Left ventricle myocardium inferior (tissue), 1 donor: ENCODE measurements at places on chromosomes 4 and X.

- no peak for DNase-seq
These were observed 528 bp upstream of the SNCA start for GRCh38 chr4:89837385-89837992.

DNA sequence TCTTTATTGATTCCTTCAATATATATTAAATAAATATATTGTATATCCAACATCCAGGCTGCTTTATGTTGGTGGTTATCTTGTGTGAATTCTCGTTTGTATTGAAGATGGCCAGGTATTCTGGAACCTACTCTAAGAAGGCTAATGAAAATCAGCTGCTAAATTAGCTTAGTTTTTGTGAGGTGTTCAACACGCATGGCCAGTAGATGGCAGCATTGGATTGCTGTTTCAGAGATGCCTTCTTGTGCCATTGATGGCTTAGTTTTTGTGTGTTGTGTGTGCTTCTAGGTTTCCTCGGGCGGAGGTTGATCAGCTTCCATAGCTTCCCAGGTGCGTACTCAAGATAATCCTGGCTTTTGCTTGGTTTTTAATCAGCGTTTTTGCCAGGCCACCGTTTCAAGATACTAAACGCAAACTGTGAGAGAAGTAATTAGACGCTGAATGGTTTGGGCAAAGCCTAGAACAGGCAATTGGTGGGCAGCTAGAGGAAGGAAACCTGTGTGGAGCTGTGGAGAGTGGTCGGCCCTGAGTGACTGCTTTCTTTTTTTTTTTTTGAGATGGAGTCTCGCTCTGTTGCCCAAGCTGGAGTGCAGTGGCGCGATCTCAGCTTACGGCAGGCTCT, 15.1 kb downstream of the NOCT start:
- DNase-seq, result peak; percentile 40

GRCh38 chr4:58138786-58139668, 1028.8 kb upstream of the IGFBP7 start:
- no peak for DNase-seq

- no peak for DNase-seq
These were observed 85.4 kb downstream of the PHKA2 start for GRCh38 chrX:18898492-18898891.

GRCh38 chr4:123819362-123820035, 422.9 kb downstream of the SPRY1 start:
- DNase-seq, result no peak

- DNase-seq, result no peak
These were observed 161.5 kb upstream of the GATB start for GRCh38 chr4:151922306-151922705.

DNA sequence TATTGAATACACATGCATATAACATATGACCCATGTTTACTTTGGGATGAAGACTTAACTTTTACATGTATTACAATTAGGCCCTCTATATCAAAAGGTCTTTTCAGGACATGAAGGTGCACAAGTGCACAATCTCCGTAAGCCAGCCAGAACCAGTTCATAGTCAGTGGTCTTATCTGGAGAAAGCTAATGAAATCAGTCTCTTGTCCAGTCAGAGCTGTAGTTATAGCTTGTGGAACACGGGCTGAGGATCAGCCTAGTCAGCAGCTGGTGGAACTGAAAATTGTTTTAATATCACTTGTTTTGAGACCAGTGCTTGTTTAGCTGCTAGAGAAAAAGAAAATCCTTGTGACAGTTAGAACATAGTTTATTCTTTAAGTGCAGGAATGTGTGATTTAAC, 197.9 kb downstream of the IL13RA2 start:
- DNase-seq, result no peak

- DNase-seq, result no peak
These were observed 8.3 kb upstream of the CD40LG start for GRCh38 chrX:136639506-136640176.

GRCh38 chrX:122512561-122513072, 671.5 kb upstream of the GRIA3 start:
- DNase-seq, result no peak

GRCh38 chrX:31609130-31609529, 537.3 kb upstream of the FTHL17 start:
- DNase-seq, result no peak

- DNase-seq, result no peak
These were observed 290.2 kb downstream of the FBXW7 start for GRCh38 chr4:152245680-152246079.

DNA sequence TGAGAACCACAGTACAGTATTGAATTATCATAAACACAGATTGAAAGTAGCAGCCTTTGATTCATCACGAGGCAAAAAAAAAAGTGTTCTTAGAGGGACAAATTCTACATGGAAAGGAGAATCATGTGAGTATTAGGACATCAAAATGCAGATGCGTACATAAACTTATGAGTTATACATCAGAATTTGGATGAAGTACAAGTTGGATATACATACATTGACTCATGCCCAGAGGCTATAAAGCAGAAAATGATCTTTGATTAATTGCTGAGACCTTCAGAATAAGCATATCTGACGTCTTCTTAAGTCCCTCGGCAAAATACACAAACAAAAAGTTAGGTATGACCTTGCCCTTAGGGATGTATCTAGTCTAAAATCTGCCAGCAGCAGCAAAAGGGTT, 206.4 kb downstream of the LDB2 start:
- no peak for DNase-seq

GRCh38 chr4:99395595-99396364, 39.4 kb downstream of the ADH7 start:
- DNase-seq, result no peak

DNA sequence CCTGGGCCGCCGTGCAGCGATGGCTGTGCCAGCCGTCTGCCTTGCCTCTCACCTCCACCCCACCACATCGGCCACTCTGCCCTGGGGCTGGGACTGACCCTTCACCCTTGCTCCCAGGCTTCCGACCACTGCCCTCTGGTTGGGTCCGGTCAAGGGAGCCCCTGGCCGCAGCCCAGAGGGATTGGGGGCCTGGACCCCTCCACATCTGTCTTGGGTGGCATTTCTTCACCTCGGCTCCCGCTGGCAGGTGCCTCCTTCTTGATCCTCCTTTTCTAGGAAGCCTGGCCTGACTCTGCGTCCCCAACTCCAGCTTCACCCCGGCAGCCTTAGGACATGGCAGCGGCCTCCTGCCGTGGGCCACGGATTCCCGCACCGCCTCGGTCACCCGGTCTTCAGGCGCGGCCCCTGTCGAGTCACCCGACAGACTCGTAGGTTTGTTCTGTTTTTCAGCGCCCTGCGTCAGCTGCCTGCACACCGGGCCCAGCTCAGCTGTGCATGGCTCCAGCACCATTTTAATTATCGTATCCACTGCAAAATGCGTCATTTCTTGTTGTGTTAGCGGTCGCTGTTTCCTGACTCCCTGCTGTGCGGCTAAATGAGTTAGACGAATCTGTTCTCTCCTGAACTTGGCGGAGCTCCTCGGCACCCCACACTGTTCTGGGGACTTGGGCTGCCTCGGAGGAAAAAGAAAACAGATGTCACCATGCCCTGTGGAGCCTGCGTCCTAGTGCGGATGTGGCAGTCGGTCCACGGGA, 124.0 kb downstream of the FAM53A start:
- DNase-seq, result no peak

DNA sequence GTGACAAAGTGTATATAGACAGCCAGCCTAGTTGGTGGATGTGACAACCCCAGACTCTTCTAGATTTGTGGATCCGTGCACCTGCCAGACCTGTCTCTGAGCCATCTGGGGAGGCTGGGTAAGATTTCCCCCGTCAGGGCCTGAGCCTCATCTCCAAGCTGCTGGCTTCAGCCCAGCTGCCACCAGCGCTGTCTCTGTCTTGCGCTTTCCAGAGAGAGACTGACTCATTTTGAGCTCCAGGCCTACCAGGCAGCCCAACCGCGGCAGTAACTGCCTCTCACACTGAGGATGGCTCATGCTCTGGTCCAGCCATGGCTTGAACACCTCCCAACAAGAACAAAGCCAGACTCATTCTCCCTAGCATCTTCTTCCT, 26.4 kb downstream of the NOP14 start:
- peak; percentile 13 for DNase-seq

- DNase-seq, result peak; percentile 92
These were observed at the start of gene MID1IP1 for GRCh38 chrX:38800981-38801845. MID1IP1 (plus strand) TSS chrX:38801459; CDS start chrX:38804947, 3,488 bp downstream.

- DNase-seq, result no peak
These were observed 180.2 kb upstream of the TET2 start for GRCh38 chr4:104966349-104967033.

DNA sequence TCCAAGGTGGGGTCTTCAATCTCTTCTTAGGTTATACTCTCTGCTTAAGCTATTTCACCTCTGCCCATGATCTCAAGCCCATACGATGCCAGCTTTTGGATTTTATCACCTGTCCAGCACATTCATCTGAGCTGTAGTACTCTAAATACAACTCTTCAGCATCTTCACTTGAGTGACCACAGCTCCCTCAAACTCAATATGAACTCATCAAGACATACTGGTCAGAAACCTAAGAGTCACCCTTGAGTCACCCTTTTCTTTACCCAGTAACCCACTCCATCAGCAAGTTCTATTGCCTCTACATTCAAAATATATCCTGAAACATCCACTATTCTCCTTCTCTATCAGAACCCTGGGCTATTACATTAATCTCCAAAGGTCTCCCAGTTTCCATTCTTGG, 69.4 kb downstream of the DCHS2 start:
- DNase-seq, result no peak

- DNase-seq, result no peak
These were observed 584.6 kb downstream of the GABRG1 start for GRCh38 chr4:45539142-45539814.

- DNase-seq, result no peak
These were observed 1293.4 kb downstream of the ARAP2 start for GRCh38 chr4:34950926-34951325.

DNA sequence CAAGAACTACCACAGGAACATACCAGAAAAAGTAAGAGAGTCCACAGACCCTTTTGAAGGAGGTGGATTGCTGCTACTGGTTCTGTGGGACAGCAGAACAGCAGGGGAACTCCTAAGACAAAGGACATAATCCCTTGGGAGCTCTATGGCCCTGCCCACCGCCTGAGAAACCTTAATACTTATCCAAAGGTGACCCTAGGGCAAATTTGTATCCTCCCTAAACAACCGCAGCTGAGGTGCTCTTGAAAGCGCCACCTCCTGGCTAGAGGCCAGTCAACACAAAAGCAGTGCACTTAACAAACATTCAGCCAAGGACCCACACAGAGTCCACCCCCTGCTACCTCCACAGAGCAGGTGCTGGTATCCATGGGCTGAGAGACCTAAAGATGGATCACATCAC, 136.8 kb downstream of the ADAM29 start:
- DNase-seq, result no peak

GRCh38 chrX:126701380-126701779, 118.1 kb upstream of the PRR32 start:
- DNase-seq, result no peak

- DNase-seq, result no peak
These were observed 39.4 kb downstream of the ERVMER34-1 start for GRCh38 chr4:52711834-52712250.

- DNase-seq, result no peak
These were observed 57.5 kb upstream of the SCOC start for GRCh38 chr4:140315970-140316369.

DNA sequence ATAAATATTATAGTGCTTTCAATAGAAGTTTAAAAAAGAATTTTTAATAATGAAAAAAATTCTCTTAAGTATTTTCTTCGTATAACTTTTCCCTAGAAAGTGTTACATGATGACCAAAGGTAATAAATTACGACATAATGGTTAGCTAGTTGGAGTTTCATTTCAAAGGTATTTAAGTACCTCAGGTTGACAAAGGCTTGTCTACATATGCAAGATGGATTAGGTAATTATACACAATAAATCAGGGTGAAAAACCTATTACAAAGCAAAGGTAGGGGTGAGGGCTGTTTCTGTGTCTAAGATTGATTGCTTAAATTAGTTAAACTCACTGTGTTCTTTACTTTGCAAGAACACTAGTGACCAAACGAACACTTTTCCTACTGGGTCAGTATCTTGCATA, 508.5 kb upstream of the FAT1 start:
- DNase-seq, result no peak

GRCh38 chr4:147864607-147865006, 132.7 kb downstream of the ARHGAP10 start:
- no peak for DNase-seq

DNA sequence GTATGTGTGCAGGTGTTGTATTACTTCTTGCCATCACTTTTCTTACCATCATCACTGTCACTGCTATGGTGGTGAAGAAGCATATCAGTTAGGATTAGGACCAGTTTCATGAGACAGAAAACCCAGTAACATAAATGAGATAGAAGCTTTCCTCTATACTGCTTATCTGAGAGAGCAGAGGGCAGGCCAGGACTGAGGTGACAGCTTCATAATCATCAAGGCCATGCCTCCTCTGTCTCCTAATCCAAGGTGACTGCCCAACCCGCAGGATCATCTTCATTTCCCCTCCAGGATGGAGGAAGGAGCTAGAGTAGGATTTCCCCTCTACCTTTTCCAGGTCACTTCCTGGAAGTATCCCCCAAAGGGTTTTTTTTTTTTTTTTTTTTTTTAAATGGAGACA, 35.4 kb downstream of the TMEM131L start:
- DNase-seq, result no peak

GRCh38 chr4:43244688-43245382, 352.3 kb downstream of the GRXCR1 start:
- DNase-seq, result no peak

DNA sequence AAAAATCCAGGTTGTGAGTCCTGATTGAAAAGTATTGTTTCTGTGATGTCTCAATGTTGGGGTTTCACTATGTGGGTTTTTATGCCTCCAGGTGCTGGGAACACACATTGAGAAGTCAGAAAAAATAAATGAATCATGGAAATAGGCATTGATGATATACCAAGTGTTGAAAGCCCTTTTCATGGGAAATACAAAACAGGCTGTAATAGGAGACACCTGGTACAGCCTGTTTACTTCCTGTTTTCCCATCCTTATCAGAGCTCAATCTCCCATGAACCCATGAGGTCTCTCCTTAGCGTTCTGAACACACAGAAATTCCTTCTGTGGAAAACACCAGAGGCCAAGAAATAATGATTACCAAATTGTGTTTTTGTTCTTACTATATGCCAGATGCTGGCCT, 106.3 kb upstream of the BOD1L1 start:
- no peak for DNase-seq

- DNase-seq, result no peak
These were observed 20.2 kb downstream of the CETN2 start for GRCh38 chrX:152810403-152810802.

GRCh38 chrX:150841456-150842197, 56.8 kb downstream of the CD99L2 start:
- no peak for DNase-seq

GRCh38 chrX:16838202-16839066, 31.7 kb downstream of the RBBP7 start:
- peak; percentile 19 for DNase-seq

DNA sequence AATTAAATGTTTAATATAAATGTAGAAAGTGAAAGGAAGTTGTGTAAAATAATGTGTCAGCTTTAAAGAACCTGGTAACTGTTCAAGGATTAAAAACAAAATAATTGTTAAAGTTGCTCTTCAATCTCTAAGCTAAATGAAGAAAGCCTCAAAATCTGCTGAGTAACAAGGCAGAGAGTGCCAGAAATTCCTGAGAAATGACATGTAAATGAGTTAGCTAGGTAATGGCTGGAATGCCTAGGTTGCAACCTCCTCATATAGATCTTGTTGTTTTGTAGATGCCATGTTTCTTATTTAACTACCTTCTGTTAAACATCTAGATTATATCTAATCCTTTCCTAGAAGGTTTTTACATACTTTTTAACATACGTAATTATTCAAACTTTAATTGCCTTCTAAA, 763.6 kb upstream of the AGA start:
- DNase-seq, result no peak
